ENCODE measurements at places on chromosomes 5 and 9.

- no peak for DNase-seq
Measured at GRCh38 chr9:110890416-110890815, 147.9 kb downstream of the LPAR1 start.

DNA sequence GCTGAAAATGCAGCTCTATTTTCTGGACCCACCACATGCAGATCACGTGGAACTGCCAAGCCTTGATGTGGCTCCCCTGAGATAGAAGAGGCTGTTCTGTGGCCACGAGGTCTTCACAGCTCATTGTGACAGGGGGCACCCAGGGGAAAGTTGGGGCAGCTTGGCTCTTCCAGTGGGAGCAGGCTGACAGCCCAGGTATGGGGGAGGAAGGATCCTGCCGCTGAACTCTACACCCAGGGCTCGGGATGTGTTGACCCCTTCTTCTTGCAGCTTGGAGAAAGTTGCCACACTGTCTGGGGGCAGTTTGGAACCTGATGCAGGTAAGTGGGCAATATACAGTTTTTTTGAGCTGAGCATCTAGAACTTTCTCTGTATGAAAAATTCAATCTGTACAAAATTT lies 133.6 kb upstream of the PITX1 start:
- DNase-seq = no peak

- DNase-seq = no peak
Measured at GRCh38 chr5:137989419-137989818, 43.5 kb downstream of the FAM13B start.

- DNase-seq = no peak
Measured at GRCh38 chr5:110064603-110065268, 375.0 kb downstream of the MAN2A1 start.

DNA sequence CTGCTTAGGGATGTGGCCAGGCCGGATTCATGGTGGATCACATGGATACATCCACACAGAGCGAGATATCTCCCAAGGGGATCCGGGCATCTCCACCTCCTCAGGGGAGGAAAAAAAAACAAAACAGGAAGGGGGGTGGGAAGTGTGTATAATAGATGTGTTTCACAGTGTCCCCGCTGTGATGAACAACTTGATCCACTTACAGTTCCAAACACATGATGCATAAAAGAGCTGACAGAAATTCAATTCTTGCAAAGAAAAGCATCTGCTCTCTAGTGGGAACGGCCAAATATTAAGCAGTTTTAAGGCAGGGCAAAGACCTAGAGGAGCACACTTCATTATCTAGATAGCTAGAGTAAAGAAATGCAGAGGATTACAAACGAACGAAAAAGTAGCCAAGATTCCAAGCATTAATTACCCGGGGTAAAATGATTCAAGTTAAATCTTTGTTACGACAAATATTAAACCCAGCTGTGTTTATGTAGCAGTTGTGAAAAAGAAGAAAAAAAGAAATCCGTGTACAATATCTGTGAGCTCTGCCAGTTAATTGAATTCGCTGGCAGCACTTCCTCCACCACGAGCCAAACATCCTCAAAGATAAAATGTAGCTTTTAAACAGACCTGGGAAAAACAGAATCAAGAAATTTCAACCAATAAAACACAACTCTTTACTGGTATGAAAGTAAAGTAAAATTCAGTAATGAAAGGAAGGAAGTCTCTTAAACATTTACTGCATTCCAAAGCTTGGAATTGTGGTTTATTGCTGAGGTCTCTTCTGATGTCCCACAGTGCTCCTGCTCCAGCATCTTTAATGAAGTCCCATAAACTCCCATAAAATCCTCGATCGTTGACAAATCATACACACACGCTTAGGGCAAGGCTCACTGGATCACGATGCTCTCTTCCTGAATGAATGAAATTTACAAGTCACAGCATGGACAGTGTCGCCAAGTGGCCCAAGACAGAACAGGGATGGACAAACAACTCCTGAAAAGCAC lies 213.0 kb downstream of the CRB2 start:
- no peak for DNase-seq

DNA sequence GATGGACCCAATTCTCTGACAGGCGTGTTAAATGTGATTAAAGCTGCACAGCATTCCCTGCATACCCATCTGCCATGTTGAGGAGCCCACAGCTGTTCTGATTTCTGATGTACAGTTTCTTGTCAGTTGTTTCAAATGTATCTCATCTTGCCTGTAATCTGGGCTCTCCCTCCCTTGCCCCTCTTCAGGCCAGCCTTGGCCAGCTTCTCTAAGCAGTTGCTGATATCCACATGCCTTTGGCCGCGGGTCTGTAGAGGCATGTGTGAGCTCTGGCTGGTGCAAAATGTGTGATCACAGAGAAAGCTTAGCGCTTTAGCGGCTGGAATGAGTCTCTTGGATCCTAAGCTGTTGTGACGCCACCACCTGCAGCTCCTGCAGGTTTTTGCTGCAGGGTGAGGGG lies 332.0 kb downstream of the MLLT3 start:
- DNase-seq = no peak

DNA sequence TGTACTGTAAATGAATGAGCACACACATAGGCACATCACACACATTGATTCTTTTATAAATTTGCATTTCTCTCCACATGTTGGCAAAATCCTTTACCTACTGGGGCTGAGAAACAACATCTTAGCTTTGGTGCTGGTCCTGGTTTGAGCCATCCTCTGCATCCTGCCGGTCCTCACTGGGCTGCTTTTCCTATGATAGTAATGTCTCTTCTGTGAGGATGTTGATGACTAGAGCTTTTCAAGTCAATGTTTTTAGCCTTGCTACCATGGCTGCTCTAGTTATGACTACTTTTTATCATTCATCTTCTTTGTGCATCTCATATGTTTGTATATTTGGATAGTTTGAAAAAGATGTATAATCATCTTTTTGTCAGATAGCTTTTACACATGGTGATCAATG lies 280.4 kb upstream of the CD180 start:
- no peak for DNase-seq

GRCh38 chr9:83473488-83473971 lies 64.7 kb downstream of the FRMD3 start:
- DNase-seq = no peak

DNA sequence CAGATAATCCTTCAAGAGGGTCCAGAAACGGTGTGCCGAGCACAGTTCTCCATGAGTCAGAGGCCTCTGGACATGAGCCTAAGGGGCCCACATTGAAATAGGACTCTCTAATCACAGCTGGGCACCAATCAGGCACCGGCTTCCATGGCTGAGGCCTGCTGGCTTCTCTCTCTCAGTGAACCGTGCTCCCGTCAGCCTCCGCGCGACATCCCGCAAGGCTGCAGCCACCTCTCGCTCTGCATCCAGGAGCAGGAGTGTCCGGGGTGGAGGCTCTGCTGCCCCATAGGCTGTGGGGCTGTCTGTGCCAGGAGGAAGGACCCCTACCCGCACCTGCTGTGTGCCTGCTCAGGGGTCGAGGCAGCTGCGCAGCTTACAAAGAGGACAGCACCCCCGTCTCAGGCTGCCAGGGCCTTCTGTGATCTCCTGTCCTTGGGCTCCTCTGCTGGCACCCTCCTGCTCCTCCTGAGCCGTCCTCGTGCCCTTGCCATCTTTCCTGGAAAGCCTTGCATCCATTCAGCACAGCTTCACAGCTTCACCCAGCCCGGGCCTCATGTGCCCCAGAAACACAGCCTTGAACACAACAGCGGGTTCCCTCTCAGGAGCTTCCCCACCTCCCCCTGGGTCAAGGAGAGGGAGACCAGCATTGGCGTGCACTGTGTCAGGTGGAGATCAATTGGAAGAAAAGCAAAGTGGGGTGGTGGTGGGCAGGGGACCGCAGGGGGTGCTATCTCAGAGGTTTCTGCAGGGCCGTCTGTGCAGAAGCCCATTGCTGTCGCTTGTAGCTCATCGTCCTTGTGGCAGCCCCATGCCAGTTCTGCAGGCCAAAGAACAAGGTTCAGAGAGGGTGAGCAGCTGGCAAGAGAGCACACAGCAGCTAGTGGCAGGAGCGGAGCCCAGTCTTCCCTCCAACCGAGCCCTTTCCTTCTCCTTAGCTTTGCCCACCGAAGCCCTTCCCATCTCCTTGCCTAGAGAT lies 22.8 kb upstream of the FCN1 start:
- DNase-seq = no peak

- no peak for DNase-seq
Measured at GRCh38 chr5:172065431-172066065, 59.1 kb upstream of the FBXW11 start.

Data from naive thymus-derived CD8-positive, alpha-beta T cell (primary cell).